ENCODE measurements at places on chromosomes 11 and 22. TPM values are rescaled to one million over a fixed set of nuclear protein-coding genes. Genes with fewer than 3 reads are reported as not detected.
A peak's percentile ranks its signal among the peaks of the same experiment; 100 is the strongest.

DNA sequence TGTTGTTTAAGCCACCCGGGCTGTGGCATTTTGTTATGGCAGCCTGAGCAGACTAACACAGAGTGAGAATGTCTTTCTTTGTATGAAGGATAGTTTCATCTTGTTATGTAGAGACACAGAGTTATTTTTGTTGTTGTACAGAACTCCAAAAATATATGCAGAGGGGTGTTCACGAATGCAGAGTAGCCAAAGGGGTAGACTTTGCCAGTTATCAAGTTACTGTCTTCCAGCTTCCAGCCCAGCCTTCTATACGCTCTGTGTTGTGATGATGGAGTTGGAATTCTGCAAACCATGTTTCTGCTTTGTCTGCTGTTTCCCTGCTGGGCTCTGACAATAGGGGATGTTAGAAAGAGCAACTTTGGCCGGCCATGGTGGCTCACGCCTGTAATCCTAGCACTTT is 44.1 kb downstream of the RPS6KA4 start:
- peaks cover 7% of the 10 kb centered on the region for H3K36me3 ChIP-seq
- no peak overlapping the region for H3K27ac ChIP-seq
- H3K4me1 ChIP-seq, result peaks cover 17% of the 10 kb centered on the region
- no peak for DNase-seq
- peaks cover 3% of the 10 kb centered on the region for H3K27me3 ChIP-seq
- H3K4me3 ChIP-seq, result no peak overlapping the region

GRCh38 chr22:45320357-45320976 is 10.7 kb downstream of the FAM118A start:
- no peak overlapping the region for H3K27ac ChIP-seq
- peaks cover 12% of the 10 kb centered on the region for H3K36me3 ChIP-seq
- H3K27me3 ChIP-seq, result peaks cover 8% of the 10 kb centered on the region
- DNase-seq, result no peak

- no peak for DNase-seq
- no peak overlapping the region for H3K4me3 ChIP-seq
- peaks cover 16% of the 10 kb centered on the region for H3K36me3 ChIP-seq
- H3K27me3 ChIP-seq, result peaks cover 13% of the 10 kb centered on the region
- H3K27ac ChIP-seq, result no peak overlapping the region
These were observed 610.3 kb downstream of the TBC1D22A start for GRCh38 chr22:47372596-47373385.

GRCh38 chr11:280706-281485 is 2.7 kb downstream of the NLRP6 start:
- H3K36me3 ChIP-seq, result peaks cover 5% of the 10 kb centered on the region
- peaks cover 3% of the 10 kb centered on the region for H3K4me1 ChIP-seq
- peaks cover 22% of the 10 kb centered on the region for H3K27me3 ChIP-seq
- no peak overlapping the region for H3K4me3 ChIP-seq
- H3K27ac ChIP-seq, result no peak overlapping the region
- no peak for DNase-seq

- H3K27ac ChIP-seq, result peak overlapping the region; percentile 94
- peaks cover 28% of the 10 kb centered on the region for H3K27me3 ChIP-seq
- peak overlapping the region; percentile 85 for H3K4me3 ChIP-seq
These were observed 765 bp downstream of the RCOR2 start for GRCh38 chr11:63915961-63916836.

GRCh38 chr11:62876712-62877111 is 4.0 kb upstream of the SLC3A2 start:
- H3K27ac ChIP-seq, result peak overlapping the region; percentile 8
- no peaks in the 10 kb centered on the region for H3K36me3 ChIP-seq
- H3K27me3 ChIP-seq, result peaks cover 14% of the 10 kb centered on the region
- no peak overlapping the region for H3K4me3 ChIP-seq
- DNase-seq, result no peak

DNA sequence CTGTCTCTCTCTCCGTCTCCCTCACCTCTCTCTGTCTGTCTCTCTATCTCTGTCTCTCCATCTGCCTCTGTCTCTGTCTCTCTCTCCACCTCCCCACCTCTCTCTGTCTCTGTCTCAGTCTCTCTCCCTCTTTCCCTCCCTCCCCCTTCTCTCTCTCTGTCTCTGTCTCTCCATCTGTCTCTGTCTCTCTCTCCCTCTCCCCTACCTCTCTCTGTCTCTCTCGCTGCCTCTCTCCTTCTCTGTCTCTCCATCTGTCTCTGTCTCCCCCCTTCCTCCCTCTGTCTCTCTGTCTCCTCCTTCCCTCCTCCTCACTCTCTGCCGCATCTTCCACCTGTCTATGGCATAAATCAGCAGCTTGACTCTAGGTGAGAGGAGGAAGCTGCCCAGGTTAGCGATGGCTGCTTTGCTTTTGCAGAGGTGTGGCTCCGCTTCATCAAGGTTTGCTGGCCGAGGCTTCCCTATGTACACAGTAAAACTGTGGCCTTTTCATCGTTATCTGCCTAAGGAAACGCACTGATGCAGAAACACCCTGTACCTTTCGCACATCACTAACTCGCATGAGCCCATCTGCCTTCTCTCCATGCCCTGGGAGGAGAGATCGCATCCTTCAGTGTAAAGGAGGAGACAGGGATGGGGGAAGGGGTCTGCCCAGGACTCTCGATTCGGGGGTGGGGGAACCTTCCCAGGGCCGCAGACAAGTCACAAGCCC is 44.5 kb downstream of the ANO1 start:
- peaks cover 2% of the 10 kb centered on the region for H3K4me1 ChIP-seq
- no peak for DNase-seq
- no peak overlapping the region for H3K27ac ChIP-seq
- H3K36me3 ChIP-seq, result peaks cover 8% of the 10 kb centered on the region
- no peak overlapping the region for H3K4me3 ChIP-seq

GRCh38 chr11:79050786-79051185 is 390.0 kb downstream of the TENM4 start:
- H3K27ac ChIP-seq, result peak overlapping the region; percentile 72
- H3K27me3 ChIP-seq, result peaks cover 8% of the 10 kb centered on the region
- H3K4me1 ChIP-seq, result peaks cover 50% of the 10 kb centered on the region
- H3K36me3 ChIP-seq, result no peaks in the 10 kb centered on the region
- DNase-seq, result peak; percentile 37

GRCh38 chr11:44564166-44564565 is 1.3 kb upstream of the CD82 start:
- H3K4me3 ChIP-seq, result no peak overlapping the region
- peaks cover 5% of the 10 kb centered on the region for H3K27me3 ChIP-seq
- no peak for DNase-seq
- no peaks in the 10 kb centered on the region for H3K36me3 ChIP-seq

DNA sequence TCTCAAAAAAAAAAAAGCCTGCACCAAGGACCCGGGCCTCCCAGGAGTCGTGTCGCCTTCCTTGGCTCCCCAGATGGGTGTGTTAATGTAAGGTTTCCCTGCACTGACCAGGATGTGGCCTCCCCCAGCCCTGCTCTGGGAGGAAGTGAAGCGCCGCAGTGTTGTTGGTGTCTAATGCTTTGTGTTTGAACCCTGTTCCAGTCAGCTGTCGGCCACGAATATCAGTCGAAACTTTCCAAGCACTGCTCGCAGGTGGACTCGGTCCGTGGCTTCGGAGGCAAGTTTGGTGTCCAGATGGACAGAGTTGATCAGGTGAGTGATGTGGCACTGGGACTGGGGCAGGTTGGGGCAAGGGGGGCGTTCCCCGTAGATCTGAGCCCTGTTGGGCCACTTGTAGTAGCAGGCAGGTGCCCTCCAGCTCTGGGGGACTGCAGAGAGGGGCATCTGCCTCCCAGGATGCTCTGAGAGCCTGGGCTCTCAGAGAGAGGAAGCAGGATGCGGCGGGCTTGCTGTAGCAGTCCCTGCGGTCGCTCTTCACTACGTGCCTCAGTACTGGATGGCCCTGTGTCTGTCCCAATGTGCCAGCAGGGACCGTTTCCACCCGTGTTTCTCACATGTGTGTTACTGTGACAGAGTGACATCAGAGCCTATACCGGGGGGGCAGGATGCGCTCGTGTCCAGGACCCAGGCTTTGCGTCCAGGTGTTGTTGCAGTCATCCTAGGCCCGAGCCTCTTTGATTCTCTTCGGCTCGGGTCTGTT is 16.2 kb downstream of the CTTN start:
- no peak for DNase-seq
- H3K27ac ChIP-seq, result no peak overlapping the region
- H3K4me3 ChIP-seq, result no peak overlapping the region
- no peaks in the 10 kb centered on the region for H3K27me3 ChIP-seq

DNA sequence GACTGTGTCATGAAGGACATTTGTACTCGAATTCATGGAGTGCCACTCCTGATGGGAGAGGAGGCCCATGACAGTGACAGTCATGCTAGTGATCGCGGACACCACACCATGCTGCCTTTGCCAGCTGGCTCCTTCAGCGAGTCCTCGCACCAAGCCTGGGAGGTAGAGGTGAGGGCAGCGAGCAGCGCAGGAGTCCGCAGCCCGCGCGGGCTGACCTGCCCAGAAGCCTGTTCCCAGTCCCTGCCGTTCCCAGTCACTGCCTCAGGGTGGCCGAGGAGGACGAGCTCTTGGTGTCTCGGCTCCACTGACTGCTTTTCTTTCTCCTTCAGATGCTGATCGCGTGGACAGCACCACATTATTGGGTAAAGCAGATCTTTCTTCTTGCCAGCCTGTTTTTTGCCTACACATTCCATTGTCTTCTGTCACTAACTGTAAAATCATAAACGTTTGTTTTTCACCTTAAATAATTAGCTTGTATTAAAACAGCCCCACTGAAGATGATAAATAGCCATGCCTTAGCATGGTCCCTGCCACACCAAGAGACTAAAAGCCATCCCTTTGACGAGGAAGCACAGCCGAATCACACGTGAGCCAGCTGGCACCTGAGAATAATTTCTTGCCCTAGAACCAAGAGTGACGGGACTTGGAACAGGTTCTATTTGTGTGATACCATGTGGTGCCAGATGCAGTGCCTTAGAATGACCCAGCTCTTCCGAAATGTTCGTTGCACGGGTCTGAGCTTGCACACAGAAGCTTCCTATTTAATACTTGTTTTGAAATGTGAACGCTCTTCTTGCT is 25.5 kb downstream of the FAM118A start:
- DNase-seq, result peak; percentile 42
- H3K27me3 ChIP-seq, result peaks cover 1% of the 10 kb centered on the region
- H3K4me1 ChIP-seq, result peaks cover 7% of the 10 kb centered on the region
- H3K4me3 ChIP-seq, result no peak overlapping the region

- H3K27ac ChIP-seq, result no peak overlapping the region
- H3K4me3 ChIP-seq, result no peak overlapping the region
- no peaks in the 10 kb centered on the region for H3K4me1 ChIP-seq
These were observed 87.2 kb downstream of the WNT7B start for GRCh38 chr22:45889539-45890350.

GRCh38 chr11:64055077-64055476 is 19.3 kb downstream of the FLRT1 start:
- H3K36me3 ChIP-seq, result no peaks in the 10 kb centered on the region
- DNase-seq, result no peak
- peak overlapping the region; percentile 68 for H3K4me3 ChIP-seq

GRCh38 chr11:32023370-32024305 is 67.2 kb upstream of the RCN1 start:
- H3K27ac ChIP-seq, result no peak overlapping the region
- H3K27me3 ChIP-seq, result peaks cover 2% of the 10 kb centered on the region
- H3K4me3 ChIP-seq, result no peak overlapping the region
- no peak for DNase-seq

DNA sequence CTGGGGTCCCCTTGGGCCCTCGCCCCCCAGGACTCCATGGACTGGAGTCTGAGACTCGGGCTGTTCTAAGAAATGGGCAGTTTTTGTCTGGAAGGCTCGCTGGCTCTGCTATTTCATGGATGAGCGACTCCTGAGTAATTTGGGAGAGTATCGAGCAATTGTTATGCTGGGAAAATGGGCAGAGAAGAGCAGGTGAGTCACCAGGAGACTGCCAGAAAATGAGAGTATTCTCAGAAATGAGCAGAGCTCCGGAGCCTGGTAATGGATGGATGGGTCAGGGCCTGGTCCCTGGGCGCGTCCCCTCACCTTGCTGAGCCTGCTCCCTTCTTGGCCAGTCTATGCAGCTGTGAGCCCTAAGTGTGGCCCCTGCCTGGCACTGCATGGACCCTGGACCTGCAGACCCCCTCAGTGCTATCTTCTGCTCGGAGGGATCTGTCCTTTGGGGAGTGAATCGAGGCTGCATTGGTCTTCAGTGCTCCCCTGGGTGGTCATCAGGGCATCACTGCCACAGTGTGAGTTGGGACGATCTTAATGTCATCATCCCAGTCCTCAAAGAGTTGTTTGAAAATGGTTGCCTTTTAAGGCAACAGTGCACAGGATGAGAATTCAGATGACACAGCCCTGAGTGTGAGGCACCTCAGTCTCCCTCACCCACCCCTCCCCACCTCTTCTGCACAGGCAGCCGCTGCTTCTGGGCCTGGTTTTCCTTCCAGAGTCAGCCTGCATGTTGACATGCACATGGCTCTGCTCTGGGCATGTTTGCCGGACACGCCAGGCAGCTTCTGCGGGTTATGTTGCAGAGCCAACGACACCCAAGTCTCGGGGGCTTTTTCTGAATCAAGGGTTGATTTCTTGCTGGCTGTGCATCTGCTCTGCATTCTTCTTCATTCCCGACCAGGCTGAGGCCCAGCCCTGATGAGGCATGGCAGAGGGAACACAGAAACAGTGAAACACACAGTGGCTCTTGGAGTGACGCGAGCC is 519.0 kb downstream of the TBC1D22A start:
- H3K27me3 ChIP-seq, result peaks cover 9% of the 10 kb centered on the region
- no peak overlapping the region for H3K27ac ChIP-seq
- no peak overlapping the region for H3K4me3 ChIP-seq
- DNase-seq, result no peak
- no peaks in the 10 kb centered on the region for H3K4me1 ChIP-seq

DNA sequence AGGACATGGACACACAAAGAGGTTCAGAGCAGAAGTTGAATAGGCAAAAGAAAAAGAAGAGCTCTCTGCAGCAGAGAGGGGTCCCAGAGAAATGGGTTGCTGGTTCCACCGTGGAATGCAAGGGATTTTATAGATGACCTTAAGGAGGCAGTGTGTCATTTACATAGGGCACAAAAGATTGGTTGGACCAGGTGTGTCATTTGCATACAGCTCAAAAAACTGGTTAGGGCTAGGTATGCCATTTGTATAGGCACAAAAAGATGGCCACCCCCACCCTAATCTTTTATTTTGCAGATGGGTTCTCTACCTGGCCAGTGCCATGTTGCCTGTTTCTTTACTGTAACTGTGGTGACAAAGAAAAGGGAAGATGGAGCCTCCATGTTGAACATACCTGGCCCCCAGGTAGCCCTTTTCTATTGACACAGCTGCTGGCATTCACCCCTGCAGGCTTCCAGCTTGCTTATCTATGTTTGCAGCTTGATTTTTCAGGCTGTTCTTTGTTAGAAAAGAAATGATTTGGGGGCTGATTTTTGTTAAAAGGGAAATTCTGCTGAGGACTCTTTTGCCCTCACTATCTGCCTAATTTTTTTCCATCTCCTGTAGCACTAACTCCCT is 3.1 kb upstream of the CAVIN3 start:
- no peaks in the 10 kb centered on the region for H3K36me3 ChIP-seq
- H3K4me3 ChIP-seq, result no peak overlapping the region
- DNase-seq, result no peak
- peaks cover 16% of the 10 kb centered on the region for H3K4me1 ChIP-seq
- peaks cover 6% of the 10 kb centered on the region for H3K27me3 ChIP-seq
- H3K27ac ChIP-seq, result no peak overlapping the region

Gene APOL4
- not detected for total RNA-seq

Gene APLNR
- total RNA-seq, result 0.37 TPM

Gene OR5A1
- total RNA-seq, result not detected

Gene ASCL2
- total RNA-seq, result not detected

Gene LRRC75B
- total RNA-seq, result 63.6 TPM

Gene KRTAP5-1
- not detected for total RNA-seq

Gene TMEM86A
- total RNA-seq, result 5.4 TPM

Gene KCTD14
- total RNA-seq, result 0.32 TPM

Gene DCUN1D5
- total RNA-seq, result 51.8 TPM
